Hematopoietic multipotent progenitor cell treated with erythropoietin and hydrocortisone succinate and interleukin-3 and kit ligand, for 15 days (in vitro differentiated cells): ENCODE measurements at places on chromosomes 4 and X.

- DNase-seq, result no peak
Observed at GRCh38 chrX:76920607-76921006, 493.1 kb downstream of the MAGEE1 start.

DNA sequence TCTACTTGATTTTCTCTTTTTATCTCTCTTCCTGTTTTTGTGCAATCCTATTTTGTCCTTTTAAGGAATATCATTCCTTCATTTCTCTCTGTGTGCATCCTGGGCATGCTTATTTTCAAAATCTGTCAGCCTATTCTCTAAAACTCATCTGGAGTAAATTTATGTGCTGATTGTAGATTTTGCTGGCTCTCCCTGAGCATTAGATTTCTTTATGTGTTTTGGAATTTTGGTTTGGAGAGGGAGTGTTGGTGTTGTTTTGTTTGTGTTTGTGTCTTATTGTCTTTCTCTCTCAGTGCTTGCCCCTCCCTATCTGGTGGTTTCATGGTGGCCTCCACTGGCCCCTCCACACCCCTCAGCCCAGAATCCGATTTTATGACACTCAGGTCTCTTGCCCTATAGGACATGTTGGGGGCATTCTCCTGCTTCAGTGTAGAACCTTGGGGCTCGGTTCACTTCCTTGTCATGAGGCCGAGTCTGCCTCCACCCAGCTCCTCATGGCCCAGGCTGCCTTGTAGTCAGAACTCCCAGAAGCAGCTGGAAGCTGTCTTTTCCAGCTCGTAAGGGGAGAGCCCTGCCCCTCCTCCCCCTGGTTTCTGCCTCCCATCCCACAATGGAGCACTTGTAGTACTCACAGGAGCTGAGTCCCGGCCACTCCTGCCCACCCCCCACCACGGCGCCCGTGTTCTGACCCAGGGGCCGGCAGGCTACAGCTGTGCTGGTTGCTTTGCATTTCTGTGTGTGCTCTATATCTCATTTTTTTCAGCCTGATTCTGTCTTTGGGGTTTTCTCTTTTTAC, 24.5 kb upstream of the PJA1 start:
- DNase-seq, result no peak

GRCh38 chr4:100294356-100294755, 104.1 kb upstream of the DDIT4L start:
- no peak for DNase-seq

DNA sequence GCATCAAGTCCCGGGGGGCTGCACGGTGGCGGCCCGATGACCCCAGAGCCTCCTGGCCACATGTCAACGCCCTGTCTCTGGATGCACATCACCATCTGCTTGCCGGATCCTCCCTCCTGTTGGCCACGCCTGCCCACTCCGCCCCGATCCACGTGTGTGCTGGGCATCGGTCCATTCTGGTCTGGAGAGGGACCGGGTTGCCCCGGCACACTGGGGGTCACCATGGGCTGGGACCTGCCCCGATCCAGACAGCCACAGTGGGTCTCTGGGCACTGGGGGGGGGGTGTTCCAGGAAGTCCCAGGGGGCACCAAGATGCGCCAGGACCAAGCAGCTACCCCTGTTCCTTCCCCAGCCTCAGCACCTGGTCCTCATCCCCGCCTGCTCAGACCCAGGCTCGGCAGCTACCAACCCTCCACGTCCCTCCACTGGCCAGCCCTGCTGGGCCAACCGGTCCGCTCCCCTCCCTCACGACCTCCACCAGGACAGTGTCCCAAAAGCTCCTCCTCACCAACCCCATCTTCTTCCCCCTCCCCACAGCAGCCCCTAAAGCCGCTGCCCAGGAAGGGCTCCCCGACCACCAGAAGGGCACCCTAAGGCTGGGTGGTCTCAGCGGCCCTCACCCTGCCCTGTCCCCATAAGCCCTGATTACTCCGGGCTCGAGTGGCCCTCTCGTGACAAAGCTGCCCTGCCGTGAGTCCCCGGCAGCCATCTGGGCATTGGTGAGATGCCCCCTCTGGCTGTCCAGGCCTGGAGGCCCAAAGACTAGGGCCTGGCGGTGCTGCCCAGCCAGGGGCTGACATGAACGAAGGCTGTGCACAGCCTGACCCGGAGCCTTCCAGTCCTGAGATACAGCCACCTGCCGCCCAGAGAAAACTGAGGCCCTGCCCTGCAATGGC, 4.6 kb downstream of the CTBP1 start:
- no peak for DNase-seq

- no peak for DNase-seq
Observed at GRCh38 chr4:138455097-138455496, 212.9 kb upstream of the SLC7A11 start.

- DNase-seq, result no peak
Observed at GRCh38 chr4:57122959-57123358, 12.8 kb upstream of the IGFBP7 start.

- DNase-seq, result no peak
Observed at GRCh38 chr4:108148316-108148715, 20.4 kb downstream of the LEF1 start.

- no peak for DNase-seq
Observed at GRCh38 chr4:185344743-185345538, 50.8 kb downstream of the LRP2BP start.

DNA sequence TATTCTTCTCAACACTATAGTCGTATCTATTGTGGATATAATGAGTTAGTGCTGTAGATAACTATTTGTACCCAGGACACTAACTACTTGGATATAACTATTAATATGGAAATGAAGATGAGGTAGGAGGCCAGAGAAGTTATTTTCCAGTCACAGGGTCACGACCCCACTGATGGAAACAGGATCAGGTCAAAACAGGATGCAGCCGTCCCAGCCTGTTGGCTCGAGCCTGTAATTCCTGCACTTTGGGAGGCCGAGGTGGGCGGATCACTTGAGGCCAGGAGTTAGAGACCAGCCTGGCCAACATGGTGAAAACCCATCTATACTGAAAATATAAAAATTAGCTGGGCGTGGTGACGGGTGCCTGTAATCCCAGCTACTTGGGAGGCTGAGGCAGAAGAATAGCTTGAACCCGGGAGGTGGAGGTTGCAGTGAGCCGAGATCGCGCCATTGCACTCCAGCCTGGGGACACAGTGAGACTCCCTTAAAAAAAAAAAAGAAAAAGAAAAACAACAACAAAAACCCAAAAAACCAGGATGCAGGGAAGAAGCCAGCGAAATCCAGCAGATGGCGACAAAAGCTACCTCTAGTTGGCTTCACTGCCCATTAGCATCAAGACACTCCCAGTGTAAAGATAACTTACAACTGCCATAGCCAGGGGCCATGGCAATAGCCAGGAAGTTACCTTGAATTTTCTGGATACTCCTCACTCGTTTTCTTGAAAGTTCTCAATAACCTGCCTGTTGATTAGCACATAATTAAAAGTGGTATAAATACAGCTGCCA, 37.9 kb upstream of the NKAP start:
- peak; percentile 7 for DNase-seq

DNA sequence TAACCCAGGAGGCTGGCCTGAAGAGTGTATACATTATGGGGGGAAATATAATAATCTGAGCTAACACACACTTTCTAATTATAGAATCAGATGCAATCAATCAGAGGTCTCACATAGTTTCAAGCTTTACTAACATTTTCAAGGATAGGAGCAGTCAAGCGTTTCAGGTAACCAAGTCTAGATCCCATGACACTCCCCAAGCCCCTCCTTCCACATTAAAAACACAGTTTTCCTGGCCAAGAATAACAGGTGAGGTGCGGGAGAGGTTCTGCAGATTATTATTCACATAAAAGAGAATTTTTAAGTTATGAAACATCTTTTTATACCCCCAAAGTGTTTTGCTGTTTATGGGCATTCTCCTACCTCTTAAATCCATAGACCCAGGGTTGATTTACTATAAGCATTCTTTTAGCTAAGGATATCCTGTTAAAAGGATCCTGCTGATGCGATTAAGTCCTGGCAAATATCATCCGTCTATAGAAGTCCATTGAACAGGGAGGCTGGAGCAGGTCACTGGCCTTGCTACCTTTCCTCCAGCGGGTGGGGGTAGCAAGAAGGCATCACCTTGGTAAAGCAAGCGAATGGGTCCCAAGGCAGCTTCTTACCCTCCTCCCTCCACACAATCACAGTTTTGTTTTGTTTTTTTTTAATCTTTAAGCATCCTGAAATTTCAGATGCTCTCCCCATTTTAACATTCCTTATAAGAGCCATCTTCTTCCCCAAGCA, 104.7 kb upstream of the GPM6A start:
- no peak for DNase-seq

GRCh38 chr4:17534705-17535104, 19.7 kb downstream of the CLRN2 start:
- no peak for DNase-seq

DNA sequence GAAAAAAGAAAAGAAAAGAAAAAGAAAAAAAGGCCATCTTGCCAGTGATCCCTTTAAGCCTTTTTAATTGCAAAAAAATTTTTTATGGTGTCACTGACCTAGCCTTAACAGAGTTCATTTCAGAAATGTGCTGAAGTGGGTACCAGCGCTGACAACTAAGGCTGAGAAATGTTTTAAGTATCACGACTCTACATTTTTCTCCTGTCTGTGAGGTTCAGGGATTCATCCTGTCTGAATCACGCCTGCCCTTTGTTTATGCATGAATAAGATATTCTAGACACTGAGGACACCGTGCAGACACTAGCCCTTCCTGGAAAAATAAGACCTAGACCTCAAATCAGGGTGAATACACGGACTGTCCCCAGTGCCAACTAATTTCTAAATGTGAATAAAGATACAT, 154.4 kb upstream of the NOCT start:
- no peak for DNase-seq

GRCh38 chr4:18621186-18621585, 599.6 kb upstream of the LCORL start:
- DNase-seq, result no peak

DNA sequence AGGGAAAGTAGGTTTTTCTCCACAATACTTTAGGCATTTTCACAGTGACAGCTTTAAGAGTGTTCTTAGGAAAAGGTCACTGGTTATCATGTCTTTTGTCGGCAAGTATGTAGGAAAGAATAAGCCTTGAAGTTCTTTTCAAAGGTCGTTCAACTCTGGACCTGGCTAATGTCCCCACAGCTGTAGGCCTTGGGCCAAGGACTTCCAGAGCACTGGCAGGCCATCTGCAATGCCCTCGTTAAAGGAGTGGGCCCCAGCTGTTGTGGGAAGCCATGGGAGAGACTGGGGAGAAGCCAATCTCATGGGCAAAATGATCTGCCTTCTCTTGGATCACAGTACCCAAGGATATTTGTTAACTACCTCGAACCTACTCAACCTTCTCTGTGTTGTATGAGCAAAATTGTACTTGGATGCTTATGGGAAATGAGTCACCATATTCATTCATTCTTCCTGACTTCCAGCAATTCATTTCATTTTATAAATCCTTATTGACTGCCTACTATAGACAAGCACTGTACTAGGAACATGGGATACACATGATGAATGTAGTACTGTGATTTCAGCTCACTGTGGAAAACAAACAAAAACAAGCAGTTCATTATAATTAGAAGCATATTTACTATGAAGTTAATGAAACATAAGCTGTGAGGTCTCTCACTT, 141.1 kb upstream of the KIT start:
- no peak for DNase-seq

- DNase-seq, result no peak
Observed at GRCh38 chr4:9924750-9925149, 96.5 kb downstream of the SLC2A9 start.

DNA sequence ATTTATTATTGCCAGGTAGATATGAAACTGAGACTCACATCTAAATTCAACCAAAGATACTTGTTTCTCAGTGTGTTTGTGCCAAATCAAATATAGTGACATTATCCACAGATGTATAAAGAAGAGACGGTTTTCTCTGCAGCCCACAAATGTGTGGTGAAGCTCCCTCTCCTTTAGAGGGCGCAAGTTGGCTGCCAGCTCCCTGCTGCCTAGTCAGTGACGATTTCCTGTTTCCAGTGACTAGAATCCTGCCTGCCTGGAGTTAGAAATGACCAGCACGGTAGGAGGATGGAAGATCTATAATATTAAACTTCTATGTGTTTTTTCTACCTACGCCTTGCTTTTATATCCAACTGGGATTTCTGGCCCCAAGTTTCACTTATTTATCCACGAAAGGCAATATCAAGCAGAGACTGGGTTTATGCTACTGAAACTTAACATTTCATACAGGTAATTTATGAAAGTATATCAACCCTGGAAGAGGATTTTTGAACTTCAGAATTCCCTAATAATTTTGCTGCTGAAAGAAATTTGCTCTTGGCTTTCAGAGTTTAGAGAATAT, 1793.7 kb upstream of the TENM3 start:
- no peak for DNase-seq

GRCh38 chrX:110420771-110421499, 62.3 kb downstream of the RTL9 start:
- DNase-seq, result no peak

GRCh38 chr4:133498149-133498548, 349.1 kb downstream of the PCDH10 start:
- DNase-seq, result no peak

DNA sequence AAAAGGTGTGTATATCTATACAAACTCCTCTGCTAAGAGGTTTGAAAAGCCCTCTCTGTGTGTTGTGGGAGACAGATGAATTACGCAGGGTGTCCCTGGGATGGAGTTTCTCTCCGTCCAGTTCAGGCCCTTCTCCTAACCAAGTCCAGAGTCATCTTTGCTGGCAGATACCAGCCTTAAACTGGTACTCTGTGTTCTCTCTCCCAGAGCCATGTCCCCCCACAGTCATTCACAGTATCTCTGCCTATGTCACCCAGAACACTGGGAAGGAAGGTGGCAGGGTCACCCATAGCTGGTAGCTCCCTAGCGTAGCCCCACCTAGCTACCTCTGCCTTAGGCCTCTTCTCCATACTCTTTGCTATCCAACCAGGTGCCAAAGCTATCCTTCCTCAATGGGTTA, 8.9 kb downstream of the AMER1 start:
- DNase-seq, result no peak

DNA sequence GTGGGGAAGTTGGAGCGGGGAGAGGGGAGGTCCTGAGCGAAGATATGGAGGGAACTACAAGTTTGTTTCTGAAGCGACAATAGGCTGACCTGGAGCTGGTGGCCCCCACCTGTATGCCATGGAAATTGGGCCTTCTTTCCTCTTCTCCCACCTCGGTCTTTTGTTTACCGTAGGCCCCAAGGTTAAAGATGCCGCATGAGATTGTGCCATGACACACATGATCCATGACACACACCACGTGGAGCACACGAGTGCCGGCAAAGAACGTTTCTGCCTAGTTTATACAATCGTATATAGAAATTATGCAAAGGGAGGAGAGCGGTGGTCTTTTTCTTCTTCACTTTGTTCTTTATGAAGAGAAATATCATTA, 408 bp downstream of the TMEM33 start:
- DNase-seq, result peak; percentile 21

GRCh38 chr4:19945501-19945900, 306.2 kb upstream of the SLIT2 start:
- no peak for DNase-seq

GRCh38 chrX:11064851-11065600, 46.1 kb upstream of the HCCS start:
- DNase-seq, result no peak

- DNase-seq, result no peak
Observed at GRCh38 chr4:83231620-83232076, 53.0 kb downstream of the COQ2 start.

GRCh38 chr4:5191831-5192230, 140.6 kb downstream of the STK32B start:
- DNase-seq, result no peak
